ENCODE measurements at places on chromosomes 3 and 15.

- DNase-seq = no peak
Measured at GRCh38 chr15:27622371-27622770, 476.7 kb downstream of the OCA2 start.

DNA sequence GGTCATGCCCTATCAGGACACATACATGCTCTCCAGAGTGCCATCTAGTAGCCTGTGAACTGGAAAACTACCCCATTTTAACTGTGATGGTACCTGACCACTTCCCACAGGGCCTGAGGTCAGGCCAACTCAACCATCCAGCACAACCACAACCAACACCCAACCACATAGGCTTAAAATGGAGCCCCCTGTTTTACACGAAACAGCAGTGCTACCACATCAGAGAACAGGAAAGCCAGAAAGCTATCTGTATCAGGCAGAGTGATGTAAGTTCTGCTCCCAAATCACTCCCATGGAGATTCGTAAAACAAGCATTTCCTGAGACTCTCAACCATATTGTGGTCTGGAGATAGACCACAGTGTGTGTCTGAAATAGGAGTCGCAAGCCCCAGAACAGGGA, 1017.3 kb upstream of the EPHA6 start:
- no peak for DNase-seq

- no peak for DNase-seq
Measured at GRCh38 chr15:31383139-31383538, 56.5 kb downstream of the KLF13 start.

GRCh38 chr3:185728630-185729336, 96.1 kb downstream of the IGF2BP2 start:
- no peak for DNase-seq

GRCh38 chr3:136667081-136667480, 85.1 kb downstream of the STAG1 start:
- no peak for DNase-seq

DNA sequence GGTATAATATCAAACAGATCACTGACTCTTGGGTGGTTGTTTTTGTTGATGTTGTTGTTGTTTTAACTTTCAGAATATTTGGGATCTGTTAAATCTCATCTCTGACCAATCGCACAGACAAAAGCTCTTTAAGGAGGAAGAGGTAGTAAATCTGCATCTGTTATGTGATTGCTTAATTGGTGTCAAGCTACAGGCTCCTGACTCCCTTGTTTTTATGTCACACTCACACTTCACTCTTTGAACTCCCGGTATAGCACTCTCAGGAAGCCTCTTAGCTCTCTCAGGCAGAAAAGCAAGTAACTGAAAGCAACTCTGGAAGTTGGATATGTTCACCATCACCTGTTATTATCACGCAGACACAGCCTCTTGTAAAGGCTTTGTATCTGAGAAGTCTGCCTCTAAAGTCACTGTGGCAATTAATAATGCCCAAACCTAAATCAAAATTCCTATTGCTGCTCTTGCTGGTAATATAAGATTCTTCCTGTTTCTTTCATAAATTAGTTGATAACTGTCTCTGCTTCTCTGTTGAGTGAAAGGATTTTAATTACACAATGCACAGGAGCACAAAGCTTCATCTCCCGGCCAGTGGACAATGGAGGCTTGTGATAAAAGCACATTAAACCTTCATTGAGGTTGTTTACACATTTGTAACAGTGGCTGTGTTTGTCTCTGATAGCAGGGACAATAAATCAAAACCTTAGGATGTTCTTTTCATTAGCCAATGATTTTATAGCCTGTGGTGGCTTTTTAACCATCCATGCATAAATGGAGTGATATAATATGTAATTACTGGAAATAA, 576.7 kb downstream of the MFSD1 start:
- DNase-seq = no peak

DNA sequence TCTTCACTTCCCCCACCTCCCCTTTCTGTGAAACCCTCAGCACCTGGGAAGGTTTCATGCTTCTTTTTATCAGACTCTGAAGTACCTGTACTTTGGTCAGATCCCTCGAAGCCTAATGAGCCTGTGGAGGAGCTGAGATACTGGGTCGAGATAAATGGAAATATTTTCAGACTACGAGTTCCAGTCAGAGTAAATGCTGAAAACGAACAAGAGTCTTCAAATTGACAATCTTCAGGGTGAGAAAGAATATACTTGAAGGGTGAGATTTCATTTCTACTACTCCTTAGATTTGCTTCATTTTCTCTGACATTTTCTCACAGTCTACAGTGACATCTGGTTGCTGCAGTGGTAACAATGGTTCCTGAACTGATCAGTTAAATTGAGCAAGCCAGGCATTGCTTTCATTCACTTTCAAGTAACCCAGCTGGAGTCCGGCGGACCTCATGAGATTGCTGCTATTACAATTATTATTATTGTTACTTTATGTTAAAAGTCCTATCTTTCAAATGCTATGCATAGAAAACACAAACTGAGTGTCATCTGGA, 337.2 kb downstream of the VGLL3 start:
- DNase-seq = no peak

- no peak for DNase-seq
Measured at GRCh38 chr3:46186471-46187340, 21.4 kb downstream of the CCR1 start.

- peak; percentile 43 for DNase-seq
Measured at GRCh38 chr3:126476166-126477060, 722 bp upstream of the ZXDC start.

- DNase-seq = no peak
Measured at GRCh38 chr3:32089476-32089875, 16.9 kb upstream of the GPD1L start.

GRCh38 chr15:81256916-81257315, 60.2 kb downstream of the IL16 start:
- DNase-seq = no peak

- DNase-seq = no peak
Measured at GRCh38 chr15:48423896-48424475, 92.8 kb downstream of the DUT start.

DNA sequence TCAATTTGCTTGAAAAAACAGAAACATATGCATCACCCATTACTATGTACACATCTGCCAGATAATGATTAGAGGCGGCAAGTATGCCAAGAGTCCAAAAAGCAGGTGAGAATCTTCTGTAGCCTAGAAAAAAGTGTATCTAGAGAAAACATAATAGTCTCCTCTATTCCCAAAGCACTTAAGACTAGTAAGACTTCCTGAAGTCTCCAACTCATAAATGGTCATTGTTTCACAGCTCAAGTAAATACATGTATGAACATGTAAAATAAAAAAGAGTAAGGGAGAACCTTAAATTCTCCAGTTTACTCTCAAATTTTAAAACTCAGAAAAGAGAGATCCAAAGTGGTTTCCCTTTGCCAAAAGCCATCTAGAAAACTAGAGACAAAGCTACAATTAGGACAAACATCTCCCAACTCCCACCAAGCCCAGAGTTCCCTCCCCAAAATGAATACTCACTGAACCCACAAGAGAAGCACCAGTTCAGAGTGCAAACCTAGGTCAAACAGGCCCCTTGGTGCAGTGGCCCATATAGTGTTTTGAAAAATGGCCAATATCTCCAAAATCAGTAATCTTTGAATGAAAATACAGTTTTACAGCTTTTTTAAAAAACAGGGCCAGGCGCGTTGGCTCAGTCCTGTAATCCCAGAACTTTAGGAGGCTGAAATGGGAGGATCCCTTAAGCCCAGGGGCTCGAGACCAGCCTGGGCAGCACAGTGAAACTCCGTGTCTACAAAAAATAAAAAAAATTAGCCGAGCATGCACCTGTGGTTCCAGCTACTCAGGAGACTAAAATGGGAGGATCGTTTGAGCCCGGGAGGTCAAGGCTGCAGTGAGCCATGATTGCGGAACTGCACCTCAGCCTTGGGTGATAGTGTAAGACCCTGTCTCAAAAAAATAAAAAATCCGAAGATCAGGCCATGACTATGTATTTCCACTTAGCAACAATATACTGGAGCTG, 11.0 kb upstream of the MAP4 start:
- DNase-seq = no peak

- peak; percentile 5 for DNase-seq
Measured at GRCh38 chr3:66472313-66473134, 28.3 kb downstream of the LRIG1 start.

DNA sequence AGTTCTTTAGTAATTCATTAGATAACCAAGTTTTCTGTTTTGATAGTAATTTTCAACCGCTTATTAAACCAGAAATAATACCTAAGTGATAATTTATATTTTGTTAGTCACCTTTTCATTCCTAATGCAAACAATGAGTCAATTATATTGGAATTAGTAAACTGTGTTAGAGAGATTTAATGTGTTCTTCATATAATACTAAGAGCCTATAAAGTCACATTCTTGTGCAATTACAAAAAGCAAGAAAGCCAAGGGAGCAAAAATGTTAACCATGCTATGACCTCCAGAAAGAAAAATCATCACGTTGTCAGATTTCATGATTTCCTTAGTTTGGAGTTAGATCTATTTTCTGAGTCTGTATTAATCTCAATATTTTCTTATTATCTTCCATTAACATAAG, 108.8 kb upstream of the SAMMSON start:
- no peak for DNase-seq

DNA sequence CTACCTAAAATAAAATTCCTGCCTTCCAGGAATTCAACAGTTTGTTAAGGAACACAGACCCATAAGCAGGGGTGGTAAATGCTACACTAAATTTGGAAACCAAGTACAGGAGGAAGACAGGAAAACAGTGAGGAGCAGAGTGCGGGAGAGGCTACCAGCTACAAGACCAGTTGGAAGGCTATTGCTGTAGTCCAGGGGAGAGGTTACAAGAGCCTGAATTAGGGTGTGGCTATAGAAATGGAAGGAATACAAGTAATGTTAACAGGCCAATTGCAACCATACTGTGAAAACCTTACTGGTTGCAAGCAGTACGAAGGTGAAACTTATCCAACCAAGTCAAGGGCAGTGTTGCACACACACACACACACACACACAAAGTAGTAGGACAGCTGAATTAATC, 880 bp upstream of the ARMC8 start:
- no peak for DNase-seq

DNA sequence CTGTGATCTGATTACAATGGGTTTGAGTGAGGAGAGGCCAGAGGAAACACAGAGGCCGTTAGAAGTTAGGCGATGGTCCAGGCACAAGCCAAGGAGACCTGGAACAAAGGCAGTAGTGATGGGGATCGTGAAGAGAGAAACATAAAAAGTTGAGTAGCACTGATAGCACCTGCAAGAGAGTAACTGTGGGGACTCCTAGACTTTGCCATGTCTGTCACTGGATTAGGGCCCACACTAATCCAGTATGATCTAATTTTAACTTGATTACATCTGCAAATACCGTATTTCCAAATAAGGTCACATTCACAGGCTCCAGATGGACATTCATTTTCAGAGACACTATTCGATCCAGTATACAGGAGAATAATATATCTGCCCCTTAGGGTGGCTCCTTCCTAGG, 144.7 kb downstream of the RAB11A start:
- DNase-seq = no peak

DNA sequence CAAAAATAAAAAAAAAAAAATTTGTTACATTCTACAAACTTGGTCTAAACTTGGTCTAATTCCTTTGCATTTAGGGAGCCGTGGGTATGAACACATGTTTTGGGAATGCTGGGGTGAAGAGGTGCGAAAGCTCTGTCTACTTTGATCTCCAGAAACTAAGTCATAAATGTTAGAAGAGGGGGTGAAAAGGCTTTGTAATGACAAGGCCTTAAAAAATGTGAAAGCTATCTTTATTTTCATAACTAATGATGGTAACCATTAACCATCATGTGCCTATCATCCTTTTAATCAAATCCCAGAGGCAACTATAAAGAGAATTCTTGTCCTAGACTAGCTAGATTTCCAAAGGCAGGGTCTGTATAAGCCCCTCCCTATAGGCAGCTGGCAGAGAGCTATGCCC, 60.9 kb downstream of the PRICKLE2 start:
- no peak for DNase-seq

- DNase-seq = no peak
Measured at GRCh38 chr15:25844981-25845680, 18.0 kb downstream of the ATP10A start.

- DNase-seq = no peak
Measured at GRCh38 chr3:196640297-196641018, 964 bp downstream of the NRROS start.

- no peak for DNase-seq
Measured at GRCh38 chr15:84766461-84767035, 18.2 kb downstream of the ZNF592 start.

DNA sequence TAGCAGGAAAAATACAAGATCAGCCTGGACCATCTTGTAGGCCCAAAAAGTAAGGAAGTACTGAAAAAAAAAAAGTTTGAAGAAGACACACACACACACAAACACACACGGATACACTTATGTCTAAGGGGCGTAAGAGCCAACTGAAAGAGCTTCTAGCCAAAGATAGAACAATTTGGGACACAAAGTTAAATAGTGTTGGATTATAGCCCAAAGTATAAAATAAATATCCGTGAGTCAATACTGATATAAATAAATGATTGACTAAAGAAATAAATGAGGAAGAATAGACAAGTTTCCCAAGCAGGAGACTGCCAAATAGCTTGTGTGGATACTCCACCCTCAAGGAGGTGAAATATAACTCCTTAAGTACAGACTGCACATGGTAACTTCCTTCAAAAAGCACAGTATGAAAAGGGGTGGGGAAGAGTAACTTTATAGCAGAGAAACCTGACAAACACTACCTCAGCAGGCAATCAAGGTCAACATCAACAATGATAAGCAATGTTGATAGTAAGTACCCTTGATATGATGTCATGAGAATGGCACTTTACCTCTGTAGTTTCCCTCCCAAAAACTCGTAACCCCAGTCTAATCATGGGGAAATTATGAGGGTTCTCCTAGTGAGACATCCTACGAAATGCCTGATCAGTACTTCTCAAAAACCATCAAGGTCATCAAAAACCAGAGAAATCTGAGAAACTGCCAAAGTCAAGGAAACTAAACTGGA, 187.3 kb upstream of the ATP11B start:
- no peak for DNase-seq

- no peak for DNase-seq
Measured at GRCh38 chr3:17967111-17967510, 224.7 kb upstream of the TBC1D5 start.

- no peak for DNase-seq
Measured at GRCh38 chr3:171419457-171419856, 40.7 kb downstream of the TNIK start.

DNA sequence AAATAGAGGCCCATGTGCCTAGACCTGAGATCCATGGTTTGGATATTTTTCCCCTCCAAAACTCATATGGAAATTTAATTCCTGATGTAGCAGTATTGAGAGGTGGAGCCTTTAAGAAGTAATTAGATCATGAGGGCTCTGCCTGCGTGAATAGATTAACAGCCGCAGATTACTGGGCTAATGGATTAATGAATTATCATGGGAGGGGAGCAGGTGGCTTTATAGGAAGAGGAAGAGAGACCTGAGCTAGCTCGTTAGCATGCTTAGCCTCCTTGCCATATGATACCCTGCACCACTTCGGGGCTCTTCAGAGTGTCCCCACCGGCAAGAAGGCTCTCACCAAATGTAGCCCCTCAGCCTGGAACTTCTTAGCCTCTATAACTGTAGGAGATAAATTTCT, 15.8 kb downstream of the ARHGEF26 start:
- no peak for DNase-seq
